ENCODE measurements at places on chromosomes 4 and X.
A peak's percentile ranks its signal among the peaks of the same experiment; 100 is the strongest.

DNA sequence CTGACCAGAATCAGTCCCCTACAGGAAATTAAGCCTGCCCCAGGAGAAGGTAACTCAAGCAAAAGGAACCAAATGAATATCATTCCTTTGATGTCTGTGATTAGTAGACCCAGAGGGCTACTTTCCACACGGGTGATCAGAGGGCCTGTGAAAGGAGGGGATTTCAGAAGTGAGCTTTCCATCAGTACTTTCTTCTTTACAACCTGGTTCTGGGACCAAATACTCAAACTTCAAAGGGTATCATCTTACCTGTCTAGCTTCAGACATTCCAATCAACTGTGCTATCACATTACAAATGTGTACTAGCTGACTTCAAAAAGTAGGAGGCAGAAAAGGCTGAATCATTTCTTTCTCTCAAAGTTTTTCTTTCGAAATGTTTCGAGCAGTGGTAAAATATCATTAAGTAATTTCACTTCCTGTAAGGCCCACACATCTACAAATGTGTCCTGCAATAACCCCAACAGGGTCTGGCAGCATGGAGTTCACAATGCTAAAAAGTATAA, 23.9 kb downstream of the ACSL4 start:
- DNase-seq = no peak

DNA sequence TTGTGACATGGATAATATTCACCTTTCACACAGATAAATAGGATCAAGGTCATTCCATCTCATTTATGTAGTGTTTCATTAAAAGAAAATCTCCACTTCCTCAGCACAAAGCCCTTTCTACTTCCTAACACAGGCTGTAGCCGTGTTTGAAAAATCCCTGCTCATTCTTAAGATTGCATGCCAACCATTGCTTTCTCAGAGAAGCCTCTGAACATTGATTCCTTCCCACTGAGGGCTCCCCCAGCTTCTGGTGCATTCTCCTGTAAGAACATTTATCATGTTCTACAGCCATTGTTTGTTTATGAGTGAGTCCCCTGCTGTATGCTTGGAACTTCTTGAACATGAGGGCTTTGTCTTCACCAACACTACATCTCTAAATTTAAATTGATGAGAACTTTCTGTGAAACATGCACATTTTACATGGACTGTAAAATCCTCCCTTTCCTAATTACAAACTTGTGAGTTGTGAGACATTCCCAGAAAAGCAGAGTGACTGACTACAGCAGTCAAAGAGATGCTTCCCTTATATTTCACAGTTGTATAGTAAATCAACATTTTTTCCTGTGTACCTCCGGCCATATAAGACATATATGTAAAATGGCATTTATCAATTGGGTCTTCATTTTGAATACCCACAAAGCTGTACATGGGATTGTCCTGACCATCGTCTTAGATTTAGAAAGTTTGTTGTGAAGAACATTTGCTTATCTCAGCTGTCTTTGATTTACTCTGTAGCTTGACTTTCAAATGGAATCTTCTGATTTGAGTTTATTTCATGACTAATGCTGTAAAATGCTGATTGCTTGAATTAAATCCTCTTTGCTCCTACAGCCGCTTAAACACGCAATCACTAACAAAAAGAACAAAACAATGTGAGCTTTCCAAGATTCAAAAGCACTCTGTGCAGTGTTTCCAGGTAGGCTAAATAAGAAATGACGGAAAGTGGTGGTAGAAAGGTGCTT, 600.5 kb upstream of the SLIT2 start:
- DNase-seq = no peak

DNA sequence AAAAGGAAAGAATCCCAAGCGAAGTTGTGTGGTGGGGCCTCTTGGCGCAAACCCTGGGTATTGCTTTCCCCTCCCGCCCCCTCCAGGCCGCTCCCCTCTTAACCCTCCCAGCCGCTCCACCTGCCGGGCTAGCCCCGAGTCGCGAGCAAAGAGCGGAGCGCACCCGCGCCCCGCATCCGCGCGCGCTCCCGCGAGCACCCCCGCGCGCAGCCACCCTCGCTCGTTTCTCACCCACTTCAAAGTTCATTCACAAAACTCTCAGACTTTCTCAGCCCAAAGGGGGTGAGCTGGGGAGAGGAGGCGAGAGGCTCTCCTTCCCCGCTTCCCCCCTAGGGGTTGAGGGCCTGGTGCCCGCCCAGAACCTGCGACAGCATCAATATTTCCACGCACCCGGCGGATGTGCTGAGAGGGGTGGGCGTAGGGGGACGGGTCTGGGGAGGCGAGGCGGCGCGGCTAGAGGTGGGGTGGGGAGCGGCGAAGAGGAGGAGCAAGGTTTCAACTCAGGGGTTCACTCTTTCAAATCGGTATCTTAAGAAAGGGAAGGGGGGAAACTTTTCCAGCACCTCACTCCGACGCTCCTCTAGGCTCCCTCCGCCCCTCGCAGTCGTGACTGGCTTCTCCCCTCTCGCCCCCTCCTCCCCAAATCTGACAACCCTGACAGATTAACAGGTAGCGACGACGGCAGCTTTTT, 1.8 kb downstream of the MAML3 start:
- peak; percentile 59 for DNase-seq

DNA sequence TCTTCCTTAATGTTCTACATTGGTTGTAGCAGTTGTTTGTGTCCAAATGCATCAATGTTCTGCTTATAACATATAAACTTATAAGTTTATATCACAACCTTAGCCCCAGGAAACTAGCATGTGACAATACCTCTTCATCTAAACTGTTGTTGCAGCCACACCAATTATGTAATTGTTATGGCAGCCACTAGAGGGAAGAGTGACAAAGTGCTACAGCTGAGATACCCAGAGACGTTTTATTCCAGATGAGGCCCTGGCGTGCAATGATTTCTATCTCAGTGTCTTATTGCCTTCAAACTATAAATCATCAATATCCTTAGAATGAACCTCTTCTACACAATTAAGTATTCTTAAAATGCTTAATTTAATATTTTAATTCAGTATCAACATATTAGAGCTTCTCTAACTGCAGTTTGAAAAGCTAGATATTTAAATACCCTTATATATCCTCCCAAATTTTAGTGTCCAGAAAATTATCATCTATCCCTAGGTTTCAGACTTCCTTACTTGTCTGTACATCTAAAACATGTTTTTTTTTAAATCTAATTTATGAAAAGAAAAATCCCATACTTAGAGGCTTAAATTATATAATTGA, 171.6 kb downstream of the PCDH10 start:
- no peak for DNase-seq

DNA sequence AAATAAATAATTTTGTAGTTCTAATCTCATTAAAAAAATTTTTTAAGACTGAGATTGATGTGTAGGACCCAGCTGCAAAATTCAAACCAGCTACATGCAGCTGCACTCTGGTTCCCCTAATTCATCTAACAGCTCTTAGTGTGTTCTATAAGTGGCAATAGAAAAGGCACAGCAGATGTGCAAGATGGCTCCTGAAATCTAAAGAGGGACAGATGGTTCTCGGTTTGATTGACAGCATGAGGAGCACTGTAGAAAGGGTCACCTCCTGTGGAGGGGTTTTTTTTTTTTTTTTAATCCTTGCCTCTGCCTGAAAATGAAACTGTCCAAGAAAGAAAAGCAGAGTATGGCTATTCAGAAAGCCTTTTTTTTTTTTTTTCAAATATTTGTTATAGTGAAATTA, 16.9 kb upstream of the OCIAD1 start:
- no peak for DNase-seq

GRCh38 chrX:20362268-20363267, 95.9 kb upstream of the RPS6KA3 start:
- no peak for DNase-seq

GRCh38 chr4:128525387-128525786, 237.8 kb upstream of the PGRMC2 start:
- no peak for DNase-seq

- DNase-seq = no peak
These were observed 5.0 kb upstream of the SHROOM4 start for GRCh38 chrX:50818986-50819385.

- no peak for DNase-seq
These were observed 296.7 kb downstream of the ASMT start for GRCh38 chrX:1911401-1912128.

GRCh38 chrX:66892004-66892403, 253.1 kb upstream of the EDA2R start:
- DNase-seq = no peak

DNA sequence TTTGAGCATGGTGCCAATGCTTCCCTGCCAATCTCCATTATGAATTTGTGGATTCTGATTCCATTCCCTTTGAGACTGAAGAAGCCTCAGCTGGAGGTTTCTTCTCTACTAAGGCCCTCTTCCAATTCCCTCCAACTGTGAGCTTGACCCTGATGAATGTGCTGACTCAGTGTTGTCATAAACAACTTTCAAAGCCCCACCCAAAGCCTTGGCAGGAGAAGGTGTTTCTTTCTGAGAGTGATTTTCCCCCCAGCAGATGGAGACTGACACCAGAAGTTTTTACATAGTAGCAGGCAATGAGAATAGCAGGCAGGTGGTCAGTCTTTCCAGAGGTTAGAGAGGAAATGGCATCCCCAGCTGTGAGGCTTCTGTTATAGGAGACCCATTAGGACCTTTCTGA, 53.1 kb downstream of the OCRL start:
- DNase-seq = no peak

DNA sequence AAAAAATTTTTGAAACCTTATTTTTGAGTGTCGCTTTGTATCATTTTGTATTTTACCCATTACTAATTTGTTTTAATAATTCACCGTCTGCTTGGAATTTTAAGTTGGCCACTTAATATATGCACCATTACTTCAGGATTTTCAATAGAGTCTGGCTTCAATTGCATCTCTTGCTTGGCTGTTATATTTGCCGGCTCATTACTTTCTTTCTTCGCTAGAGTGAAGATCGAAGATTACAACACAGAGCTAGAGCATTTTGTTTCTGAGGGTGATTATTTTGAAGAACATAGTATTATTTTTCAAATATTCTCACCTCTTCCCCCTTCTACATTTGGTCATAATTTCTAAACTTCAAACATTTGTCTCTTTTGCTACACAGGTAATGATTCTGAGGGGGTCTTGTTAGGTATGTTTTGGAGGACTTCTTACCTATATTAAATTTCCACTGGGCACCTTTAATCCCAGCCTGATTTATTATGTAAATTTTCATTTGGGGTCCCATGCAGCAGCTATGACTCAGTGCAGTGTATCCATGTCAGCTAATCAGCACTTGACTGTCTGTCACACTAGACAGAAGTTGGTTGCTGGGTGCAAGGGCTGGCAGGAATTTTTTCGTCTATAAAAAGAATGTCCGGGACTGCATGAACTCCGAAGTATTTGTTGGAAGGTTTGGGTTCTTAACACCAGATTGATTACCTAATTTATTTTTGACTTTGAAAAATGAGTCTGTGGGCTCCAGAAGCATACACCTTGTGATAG, 18.6 kb downstream of the TBC1D1 start:
- DNase-seq = no peak

- no peak for DNase-seq
These were observed 289.7 kb downstream of the TRIML1 start for GRCh38 chr4:188428935-188429334.

- DNase-seq = no peak
These were observed 17.9 kb upstream of the PDE5A start for GRCh38 chr4:119646347-119647071.

DNA sequence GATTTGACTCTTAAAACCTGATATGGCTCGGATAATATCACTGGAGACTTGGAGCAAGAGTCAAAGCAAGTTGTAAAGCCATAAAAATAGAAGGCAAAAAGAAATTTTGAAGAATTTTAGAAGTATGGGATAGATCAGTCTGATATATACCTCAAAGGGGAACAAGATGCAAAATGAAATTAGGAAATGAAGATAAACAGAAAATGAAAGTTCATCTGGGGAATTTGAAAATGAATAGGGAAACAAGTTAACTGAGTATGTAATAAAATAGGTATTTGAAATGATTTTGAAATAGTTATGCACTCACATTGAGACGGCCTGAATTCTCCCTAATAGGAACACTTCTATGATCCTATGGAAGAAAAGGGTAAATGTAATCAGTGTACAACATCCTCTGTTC, 5.7 kb downstream of the CYP2U1 start:
- no peak for DNase-seq

DNA sequence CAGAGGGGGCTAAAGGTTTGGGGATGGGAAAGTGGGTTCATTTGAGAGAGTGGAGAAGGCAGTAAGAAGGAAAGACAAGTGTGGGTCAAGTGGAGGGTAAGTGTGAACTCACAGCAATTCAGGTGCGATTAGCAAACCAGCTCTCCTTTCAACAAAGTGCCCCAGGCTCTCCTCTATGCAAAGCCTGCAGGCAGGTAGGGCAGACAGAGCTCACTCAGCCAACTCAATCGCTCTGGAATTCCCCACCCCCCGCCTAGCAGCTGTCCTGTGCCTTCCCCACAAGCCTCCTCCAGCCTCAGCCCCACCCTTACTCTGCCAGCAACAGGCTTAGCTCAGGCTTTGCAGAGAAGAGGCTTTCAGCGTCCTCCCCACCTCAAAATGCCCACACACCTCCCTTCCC, 14.8 kb upstream of the MAMLD1 start:
- no peak for DNase-seq

- no peak for DNase-seq
These were observed 141.8 kb downstream of the MXRA5 start for GRCh38 chrX:3204606-3205005.

DNA sequence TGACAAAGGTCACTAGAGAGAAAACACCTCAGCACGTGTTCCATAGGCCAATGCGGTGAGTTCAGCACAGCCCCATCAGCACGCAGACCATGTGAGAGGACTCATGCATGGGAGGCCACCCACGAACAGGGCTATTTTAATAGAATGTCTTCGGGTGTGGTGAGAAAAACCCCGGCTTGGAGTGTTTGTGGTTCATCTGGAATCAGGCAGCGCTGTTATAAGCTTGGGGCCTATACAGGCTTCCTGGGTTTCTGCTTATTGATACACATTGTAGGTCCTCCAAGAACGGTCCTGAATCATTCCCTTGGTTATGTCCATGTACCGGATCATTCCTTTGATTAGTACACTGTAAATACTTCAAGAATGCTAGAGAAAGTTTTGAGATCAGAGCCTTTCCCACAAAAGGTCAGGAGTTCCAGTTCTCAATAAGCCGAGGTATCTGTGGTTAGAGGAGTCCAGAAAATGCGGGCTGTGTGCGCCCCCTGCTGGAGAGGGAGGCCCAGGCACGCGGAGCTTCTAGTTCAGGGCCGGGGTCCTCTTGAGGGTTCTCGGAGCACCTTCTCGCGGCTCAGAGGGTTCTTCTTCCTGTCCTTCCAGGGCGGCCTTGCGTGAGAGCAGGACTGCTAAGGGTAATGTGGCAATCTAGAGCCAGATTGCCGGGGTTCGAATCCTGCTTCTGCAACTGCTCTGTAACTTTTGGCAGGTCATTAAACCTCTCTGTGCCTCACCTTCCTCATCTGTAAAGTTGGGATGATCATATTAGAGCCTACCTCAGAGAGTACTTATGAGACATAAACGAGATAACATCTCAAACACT, 51.8 kb downstream of the TLR10 start:
- peak; percentile 73 for DNase-seq

DNA sequence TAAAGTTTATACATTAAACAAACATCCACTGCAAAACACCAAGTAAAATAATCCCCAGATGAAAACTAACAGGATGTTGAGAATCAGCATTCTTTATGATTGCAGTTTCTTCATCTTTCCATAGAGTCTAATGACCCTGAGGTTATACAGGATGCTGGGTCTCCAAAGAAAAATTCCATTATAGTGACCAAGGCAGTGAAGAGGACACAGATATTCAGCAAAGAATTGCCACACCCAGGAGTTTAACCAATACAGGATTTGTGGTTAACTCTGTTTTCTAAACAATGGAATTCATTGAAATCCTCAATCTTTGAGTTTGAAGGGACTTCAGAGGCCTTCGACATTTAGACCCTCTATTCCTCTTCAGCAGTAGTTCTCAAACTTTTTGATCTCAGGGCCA, 76.2 kb upstream of the ESX1 start:
- DNase-seq = no peak

- no peak for DNase-seq
These were observed 34.9 kb downstream of the MGST2 start for GRCh38 chr4:139700568-139700967.
